ENCODE measurements at places on chromosomes 6 and 20. TPM values are rescaled to one million over a fixed set of nuclear protein-coding genes. Genes with fewer than 3 reads are reported as not detected.

The ELOVL4 gene
- total RNA-seq: 15.1 TPM

- no peak for DNase-seq
These were observed 568 bp downstream of the PREP start for GRCh38 chr6:105402090-105402938.

DNA sequence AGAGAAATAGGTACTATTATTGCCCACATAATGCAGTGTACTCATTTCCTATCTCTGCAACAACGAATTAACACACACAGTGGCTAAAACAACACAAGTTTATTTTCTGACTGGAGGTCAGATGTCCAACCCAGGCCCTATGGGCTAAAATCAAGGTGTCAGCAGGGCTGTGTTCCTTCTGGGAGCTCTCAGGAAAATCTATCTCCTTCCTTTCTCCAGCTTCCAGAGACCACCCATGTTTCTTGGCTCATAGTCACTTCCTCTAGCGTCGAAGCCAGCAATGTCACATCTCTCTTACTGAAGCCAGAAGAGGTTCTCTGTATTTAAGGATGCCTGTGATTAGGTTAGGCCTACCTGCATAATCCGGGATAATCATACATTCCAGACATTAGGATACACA is 60.9 kb upstream of the TOP1 start:
- no peak for DNase-seq

The PPP1R3D gene
- total RNA-seq: 3.5 TPM

DNA sequence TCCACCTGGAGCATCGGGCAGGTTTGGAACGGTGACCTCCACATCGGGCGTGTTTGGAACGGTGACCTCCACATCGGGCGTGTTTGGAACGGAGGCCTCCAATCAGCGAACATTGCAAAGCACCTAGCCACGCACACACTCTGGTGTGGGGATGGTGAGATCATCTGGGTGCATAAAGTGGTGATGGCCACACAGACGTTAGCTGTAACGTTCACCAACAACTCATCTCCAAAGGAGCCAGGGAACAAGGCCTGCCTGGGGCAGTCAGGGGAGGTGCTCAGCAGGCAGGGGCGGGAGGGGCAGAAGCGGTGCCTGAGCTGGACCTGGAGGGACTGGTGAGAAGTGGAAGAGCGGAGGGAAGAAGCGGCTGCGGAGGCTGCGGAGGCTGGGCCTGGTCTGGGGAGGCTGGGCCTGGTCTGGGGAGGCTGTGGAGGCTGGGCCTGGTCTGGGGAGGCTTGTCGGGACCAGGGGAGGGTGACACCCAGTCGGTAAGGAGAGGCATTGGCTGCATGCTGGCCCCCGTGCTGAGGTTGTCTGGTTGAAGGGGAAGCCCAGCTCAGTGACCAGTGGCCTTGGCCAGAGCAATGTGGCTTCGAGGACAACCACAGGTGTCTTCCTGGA is 89.9 kb downstream of the PSMB1 start:
- DNase-seq: no peak

GRCh38 chr20:47273591-47274235 is 82.8 kb downstream of the ZMYND8 start:
- no peak for DNase-seq

GRCh38 chr6:148332088-148332487 is 10.6 kb upstream of the SASH1 start:
- DNase-seq: no peak

The ZBTB46 gene
- total RNA-seq: 22.4 TPM

GRCh38 chr20:49132995-49133478 is 55.1 kb downstream of the STAU1 start:
- no peak for DNase-seq

DNA sequence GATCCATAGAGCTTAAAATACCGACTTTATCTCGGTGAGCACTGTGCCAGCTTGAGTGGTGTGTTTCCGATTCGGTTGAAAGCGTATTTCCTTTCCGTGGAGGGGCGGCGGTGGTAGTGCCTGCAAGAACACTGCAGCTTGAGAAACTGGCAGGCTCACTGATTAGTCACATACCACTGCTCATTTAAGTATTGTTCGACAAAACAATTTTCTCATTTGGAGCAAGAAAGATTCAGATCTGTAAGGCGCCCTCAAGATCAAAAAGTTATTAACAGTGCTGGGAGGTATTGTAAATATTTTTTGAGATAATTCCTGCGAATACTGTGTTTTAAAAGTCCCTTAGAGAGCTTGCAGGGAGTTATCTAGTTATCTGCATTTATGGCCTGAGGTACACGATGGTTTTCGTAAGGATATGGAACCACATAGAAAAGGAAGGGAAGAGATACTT is 1.3 kb downstream of the MAPK14 start:
- DNase-seq: no peak

DNA sequence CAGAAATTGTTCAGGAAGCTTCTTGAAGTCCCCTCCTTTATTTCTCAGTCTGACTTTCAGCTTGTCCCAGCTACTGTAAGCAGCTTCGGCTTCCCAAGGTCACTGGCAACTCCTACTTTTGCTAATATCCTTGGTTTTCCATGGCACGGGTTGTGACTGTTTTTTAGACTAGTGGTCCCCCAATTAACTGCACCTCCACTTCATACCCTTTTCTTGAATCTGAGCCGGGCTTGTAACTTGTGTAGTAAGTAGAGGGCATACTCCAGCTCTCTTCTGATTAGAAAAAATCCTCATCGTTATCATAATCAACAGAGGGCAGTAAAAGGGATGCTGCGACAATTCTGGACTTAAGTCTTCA is 162.3 kb upstream of the TNFAIP3 start:
- no peak for DNase-seq

GRCh38 chr20:44931911-44932310 is 22.1 kb downstream of the PABPC1L start:
- DNase-seq: no peak

DNA sequence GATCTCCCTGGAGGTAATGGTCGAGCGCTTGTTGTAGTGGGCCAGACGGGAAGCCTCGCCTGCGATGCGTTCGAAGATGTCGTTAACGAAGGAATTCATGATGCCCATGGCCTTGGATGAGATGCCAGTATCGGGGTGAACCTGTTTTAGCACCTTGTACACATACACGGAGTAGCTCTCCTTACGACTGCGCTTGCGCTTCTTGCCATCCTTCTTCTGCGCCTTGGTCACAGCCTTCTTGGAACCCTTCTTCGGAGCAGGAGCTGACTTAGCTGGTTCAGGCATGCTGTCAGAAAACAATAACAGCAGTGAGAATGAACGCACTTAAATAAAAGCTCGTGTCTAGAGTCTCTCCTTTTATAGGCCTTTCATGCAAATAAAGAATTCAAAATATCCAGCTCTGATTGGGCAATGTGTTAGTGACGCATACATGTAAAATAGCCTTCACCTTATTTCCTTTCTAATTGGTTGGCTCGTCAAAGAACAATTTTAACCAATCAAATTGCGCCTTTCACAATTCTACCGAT is 129.2 kb downstream of the HFE start:
- no peak for DNase-seq

DNA sequence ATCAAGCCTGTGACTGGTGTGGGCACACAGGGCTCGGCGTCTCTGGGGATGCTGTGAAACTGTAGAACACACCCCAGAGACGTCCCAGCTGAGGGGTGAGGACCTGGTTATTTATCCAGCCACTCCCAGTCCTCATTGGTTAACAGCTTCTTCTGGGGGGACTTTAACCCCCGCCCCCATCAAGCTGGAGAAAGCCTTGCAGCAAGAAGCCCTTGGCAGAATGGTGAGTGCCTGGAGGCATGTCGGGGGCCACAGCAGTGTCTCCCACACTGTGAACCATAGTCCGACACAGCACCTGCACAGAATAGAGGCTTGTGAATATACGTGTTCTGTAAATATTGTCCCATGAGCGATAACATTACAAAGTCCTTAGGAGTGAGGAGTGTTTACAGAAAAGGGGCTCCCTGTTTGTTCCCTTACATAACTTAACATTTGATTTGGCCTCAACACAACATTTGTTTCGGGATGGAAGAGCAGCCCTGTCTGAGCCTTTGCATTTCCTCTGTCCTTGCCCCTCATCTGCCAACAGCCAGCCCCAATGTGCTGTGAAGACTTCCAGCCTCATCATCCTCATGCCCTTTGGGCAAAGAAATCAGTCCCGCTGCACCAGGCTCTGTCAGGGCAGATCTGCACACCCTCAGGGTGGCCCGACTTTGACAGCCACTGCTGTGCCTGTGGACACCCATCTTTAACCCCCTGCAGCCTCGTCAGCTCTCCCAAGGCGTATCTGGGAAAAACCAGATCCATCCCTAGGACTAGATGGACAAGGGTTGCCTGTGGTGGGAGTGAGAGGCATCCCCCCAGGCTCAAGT is 2.2 kb upstream of the RRBP1 start:
- no peak for DNase-seq

- no peak for DNase-seq
These were observed 12.1 kb downstream of the LGSN start for GRCh38 chr6:63307581-63308246.

The DPPA5 gene
- total RNA-seq: 1.5 TPM

The MEP1A gene
- not detected for total RNA-seq

- no peak for DNase-seq
These were observed 10.3 kb downstream of the ELOVL2 start for GRCh38 chr6:11033825-11034224.

DNA sequence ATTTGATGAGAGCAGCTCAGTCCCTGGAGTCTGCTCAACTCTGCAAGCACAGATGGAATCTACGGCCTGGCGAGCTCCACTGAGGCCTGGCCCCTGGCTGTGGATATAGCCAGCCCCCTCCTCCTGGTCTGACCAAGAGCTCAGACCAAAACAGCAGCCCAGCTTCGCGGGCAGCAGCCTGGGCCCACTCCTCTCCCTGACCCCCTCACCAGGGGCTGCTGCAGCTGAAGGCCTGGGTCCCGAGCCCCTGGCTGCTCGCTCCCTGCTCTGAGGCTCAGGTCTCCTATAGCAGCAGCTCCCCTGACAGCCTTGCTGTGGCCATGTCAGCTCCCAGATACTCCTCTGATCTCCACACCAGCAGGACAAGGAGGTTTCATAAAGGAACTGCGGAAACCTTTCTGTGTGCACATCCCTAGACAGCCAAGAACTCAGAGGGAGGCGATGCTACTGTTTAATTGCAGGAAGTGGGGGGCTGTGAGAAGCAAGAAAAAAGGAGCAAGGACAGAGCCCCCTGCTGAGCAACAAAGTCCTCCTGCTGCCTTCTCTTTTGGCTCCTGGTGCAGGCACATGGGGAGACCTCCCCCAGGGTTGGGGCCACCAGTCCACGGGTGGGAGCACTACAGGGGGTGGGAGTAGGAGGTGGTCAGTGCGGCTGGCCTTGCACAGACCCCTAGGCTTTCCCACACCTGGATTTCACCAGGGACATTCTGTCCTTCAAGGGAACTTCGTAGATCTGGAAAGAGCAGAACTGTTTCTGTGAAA is 38.7 kb upstream of the CST5 start:
- no peak for DNase-seq

GRCh38 chr20:63828124-63828523 is 2.9 kb downstream of the ZBTB46 start:
- DNase-seq: no peak

The CNBD2 gene
- 1.8 TPM for total RNA-seq

- DNase-seq: no peak
These were observed 4.2 kb upstream of the PARD6B start for GRCh38 chr20:50726955-50727791.

DNA sequence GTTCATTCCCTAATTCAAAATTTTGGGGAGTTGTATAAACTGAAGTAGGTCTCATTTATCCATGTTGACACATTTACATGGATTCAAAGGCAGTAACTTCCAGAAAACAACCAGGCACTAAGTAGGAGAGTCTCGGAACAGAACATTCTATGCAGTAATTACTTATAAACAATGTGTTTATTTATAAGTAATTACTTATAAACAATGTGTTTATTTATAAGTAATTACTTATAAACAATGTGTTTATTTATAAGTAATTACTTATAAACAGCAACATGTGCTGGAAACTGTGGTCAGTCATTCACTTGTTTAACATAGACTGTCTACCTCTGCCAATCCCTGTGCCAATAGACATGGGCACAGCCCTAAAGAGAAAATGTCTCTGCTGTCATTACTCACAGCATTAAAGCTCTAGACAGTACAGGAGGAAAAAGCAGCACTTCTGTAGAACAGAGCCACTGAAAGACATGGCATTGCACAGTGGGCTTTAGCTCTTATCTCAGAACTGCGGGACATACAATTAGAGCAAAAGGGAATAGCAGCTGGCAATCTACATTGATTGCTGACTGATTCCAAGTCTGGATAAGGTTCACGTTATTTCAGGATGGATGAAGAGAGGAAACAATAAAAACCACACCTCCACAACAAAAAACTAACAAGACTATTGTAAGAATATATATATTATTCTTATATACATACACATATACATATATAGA is 188.2 kb downstream of the WDR27 start:
- DNase-seq: no peak

- DNase-seq: peak; percentile 73
These were observed 68.7 kb downstream of the PHACTR2 start for GRCh38 chr6:143746202-143747119.

The CENPQ gene
- total RNA-seq: 19.7 TPM

DNA sequence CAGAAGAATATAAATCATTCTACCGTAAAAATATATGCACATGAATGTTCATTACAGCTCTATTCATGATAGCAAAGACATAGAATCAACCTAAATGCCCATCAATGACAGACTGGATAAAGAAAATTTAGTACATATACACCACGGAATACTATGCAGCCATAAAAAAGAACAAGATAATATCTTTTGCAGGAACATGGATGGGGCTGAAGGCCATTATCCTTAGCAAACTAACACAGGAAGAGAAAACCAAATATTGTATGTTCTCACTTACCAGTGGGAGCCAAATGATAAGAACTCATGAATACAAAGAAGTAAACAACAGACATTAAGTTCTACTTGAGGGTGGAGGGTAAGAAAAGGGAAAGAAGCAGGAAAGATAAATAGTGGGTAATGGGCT is 8.4 kb downstream of the KHDC1L start:
- no peak for DNase-seq

The KDM1B gene
- 7.5 TPM for total RNA-seq

The NAA20 gene
- 41.1 TPM for total RNA-seq

DNA sequence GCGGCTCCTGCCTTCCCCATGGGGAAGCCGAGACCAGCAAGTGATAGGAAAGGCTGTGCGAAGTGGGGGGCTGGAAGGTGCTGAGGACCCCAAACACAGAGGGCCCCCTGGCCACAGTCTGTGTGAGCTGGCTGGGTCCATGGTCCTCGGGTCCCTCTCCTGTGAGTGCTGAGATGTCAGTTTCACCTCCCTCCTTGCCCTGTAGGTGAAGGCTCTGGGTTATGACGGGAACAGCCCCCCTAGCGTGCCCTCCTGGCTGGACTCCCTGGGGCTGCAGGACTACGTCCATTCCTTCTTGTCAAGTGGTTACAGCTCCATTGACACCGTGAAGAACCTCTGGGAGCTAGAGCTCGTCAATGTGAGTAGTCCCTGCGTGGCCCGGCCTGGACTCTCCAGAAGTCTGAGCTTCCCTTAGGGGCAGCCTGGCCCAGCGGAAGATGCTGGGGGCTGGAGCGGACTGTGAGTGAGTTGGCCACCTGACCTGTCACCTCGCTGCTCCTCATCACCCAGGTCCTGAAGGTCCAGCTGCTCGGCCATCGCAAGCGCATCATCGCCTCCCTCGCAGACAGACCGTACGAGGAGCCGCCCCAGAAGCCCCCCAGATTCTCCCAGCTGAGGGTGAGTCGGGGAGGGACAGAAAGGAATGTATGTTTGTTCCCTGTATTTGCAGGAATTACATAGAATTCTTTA is 61.7 kb downstream of the TCP11 start:
- DNase-seq: no peak

The UBD gene
- not detected for total RNA-seq

GRCh38 chr6:12577124-12577850 is 139.3 kb upstream of the PHACTR1 start:
- no peak for DNase-seq

Measured in H1 (cell line).